ENCODE measurements at places on chromosomes 3 and 15.

- DNase-seq: no peak
Observed at GRCh38 chr15:30941520-30941919, 37.8 kb downstream of the FAN1 start.

DNA sequence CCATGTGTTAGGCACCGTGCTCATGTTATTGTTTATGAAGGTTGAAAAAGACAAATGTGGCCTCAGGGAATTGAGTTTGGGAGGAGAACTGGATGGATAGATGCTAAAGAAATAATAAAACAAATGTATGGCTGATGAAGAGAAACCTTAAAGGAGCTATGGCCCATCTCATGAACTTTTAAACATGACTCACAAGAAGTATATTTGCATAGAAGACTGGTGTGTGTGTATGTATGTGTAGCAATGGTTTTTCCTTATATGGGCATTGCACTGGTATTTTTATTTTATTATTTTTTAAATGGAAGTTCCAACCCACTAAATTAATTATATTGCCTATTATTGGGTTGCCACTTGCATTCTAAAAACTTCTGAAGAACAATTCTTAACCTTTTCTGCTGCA lies 31.1 kb downstream of the CACNA2D3 start:
- DNase-seq: no peak

DNA sequence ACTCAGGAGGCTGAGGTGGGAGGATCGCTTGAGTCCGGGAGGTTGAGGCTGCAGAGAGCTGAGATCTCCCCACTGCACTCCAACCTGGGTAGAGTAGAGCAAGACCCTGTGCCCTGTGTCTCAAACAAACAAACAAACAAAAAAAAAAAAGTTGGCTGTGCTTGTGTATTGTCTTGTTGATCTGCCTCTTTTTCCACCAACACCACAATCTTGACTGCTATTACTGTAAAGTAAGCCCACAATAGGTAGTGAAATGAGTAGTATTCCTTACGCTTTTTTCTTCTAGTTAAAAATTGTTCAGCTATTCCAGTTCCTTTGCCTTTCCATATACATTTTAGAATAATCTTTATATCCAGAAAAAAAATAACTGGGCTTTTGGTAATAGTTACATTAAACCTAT lies 35.5 kb downstream of the PTH1R start:
- no peak for DNase-seq

- DNase-seq: peak; percentile 9
Observed at GRCh38 chr3:188646592-188646991, 492.6 kb downstream of the LPP start.

DNA sequence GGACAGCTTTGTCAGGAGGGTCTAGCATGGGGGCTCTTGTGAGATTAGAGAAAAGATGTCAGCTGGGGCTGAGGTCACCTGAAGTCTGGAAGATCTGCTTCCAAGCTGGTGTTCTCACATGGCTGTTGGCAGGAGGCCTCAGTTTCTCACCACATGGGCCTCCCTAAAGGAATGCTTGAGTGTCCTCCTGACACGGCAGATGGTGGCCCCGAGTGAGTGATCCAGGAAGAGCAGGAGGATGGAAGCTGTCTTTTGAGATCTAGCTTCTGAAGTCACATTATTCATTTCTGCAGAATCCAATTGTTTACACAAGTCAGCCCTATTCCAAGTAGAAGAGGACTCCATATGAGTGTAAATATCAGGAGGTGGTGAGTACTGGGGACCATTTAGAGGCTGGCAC lies 344.0 kb upstream of the PROK2 start:
- no peak for DNase-seq

- no peak for DNase-seq
Observed at GRCh38 chr15:100030586-100031229, 297.5 kb upstream of the LYSMD4 start.

DNA sequence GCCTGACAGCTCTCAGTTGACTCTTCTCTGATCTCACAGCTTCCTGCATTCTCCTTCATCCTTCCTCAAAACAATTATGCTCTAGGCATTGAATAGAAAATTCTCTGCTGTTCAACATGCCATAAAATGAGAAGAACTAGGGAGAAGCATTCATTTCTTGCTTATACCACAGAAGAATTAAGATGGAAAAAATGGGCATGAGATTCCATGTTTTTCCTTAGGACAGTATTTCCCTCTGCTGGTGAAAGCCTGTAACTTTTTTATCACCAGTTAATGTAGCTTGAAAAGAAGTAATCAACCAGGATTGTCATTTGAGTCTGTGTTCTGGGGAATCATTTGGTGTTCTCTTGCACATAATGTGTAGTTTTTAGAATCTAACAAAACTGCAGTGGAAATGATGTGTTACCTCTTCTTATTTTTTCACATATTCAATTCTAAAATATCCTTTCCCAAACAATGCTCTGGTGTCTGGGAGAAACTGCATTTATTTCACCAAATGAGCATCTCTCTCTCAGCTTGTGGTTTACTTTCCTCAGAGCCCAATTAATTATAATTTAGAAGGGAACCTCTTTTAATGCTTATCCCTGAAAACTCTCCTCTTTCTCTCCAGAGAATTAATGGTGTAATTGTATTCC lies 92.8 kb upstream of the DCBLD2 start:
- DNase-seq: no peak

DNA sequence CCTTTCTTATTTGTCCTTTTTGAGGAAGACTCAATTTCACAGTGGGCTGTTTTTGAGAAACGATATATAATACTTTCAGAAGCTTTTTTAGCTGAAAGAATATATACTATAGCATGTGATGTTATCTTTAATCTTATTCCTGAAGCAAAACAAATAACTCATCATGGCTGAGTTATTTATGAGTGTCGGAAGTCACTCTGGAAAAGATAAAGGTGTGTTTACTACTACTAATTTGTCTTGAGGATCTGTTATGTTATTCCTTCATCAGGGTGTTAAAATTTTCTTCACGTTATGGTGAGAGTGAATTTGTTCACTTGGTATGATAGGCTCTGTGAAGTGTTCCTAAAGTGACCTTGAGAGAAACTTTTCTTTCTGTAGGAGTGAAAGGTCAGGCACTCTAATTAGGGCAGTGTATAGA lies 4.7 kb downstream of the TCF12 start:
- no peak for DNase-seq

- no peak for DNase-seq
Observed at GRCh38 chr3:128319741-128320141, 146.9 kb downstream of the DNAJB8 start.

- DNase-seq: no peak
Observed at GRCh38 chr3:14208977-14209394, 30.4 kb downstream of the LSM3 start.

DNA sequence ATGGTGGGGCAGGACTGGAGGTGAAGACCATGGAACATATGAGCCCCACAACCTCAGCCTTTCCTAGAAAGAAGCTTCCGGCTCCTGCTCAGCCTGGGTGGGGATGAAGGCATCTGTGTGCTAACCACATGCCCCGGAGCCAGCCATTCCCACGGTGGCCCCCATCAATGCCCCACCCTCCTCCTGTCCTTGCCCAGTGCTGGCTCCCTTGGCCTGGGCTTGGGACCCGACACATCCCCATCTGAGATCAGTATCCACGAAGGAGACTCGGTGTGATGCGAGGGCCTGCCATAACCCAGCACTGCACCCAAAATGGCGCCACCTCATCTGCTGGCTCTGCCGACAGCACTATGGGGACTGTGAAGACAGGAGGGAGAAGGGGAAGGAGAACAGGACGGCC lies 16.5 kb upstream of the PLXND1 start:
- no peak for DNase-seq

DNA sequence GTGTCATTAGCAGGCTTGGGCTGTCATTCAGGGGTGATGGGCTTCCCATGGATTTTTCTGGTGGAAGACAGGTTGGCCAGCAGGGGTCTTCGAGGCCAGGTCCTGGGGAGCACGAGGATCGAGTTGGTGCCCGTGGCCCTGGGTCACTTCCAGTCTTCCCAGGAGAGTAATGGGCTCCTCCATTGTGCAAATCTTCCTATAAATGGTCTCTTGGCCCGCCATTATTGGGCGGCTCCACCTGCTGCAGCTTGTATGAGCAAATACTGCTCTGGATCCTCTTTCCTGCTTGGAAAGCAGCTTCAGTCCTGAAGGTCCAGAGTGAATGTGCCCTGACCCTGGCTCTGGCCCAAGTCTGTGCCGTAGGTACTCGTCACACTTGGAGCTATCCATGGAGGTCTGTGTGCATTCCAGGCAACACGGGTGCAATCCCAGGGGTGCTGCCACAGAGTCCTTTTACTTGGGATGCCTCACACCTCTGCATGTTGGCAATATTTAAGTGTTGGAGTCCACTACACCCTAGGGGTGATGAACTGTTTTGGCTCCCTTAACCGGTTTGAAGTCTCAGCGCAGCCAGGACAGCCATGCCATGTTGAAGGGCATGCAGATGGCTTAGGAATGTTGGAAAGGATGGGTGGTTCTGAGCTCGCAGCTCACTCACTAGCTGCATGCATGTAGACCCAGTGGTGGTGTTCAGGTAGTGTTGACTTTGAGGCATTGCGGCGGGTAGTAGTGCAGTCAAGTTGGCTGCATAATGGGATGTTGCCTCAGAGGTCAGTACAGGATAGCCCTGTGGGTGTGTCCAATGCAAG lies 97.6 kb downstream of the SNRPN start:
- no peak for DNase-seq

GRCh38 chr3:134339913-134340312 lies 34.3 kb downstream of the AMOTL2 start:
- DNase-seq: no peak

DNA sequence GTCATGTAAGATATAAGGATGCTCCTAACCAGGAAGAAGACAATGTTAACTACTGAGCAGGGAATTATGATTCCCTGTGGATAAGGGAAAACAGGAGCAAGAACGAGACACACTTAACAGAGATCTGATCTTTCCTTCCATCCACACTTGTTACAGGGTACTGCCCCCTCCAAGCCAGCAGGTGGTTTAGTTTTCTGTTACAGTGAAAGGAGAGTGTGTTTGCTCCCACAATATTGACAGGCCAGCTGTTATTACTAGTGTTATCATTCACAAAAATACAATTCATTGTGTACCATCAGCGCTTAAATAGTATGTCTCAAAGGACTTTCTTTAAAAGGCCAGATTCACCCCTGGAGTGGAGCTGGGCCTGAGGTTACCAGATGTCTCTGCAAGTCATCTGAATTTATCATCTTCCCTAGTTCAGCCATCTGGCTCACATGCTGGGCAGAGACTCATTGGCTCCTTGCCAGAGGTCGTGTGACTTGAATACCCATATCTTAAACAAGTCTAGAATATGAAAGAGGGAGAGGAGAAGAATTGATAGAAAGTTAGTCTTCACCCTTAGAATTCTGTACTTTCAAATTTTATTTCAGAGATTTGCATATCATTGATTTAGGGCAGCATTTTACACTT lies 16.8 kb upstream of the FMN1 start:
- DNase-seq: no peak

DNA sequence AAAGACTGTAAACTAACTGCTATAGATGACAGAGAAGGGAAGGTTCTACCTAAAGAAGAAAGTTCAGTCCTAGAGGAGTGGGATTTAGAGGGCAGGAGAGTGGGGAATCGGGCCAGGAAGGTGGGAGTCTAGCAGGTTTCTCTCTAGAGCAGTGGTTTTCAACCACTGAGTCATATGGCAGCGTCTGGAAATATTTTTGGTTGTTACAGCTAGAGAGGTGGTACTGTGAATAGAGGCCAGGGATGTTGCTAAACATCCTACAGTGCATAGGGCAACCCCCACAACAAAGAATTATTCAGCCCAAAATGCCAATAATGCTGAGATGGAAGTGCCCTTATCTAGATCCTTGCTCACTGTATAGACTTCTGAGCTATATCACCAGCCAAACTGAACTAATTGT lies 28.7 kb downstream of the ATP1B3 start:
- no peak for DNase-seq

GRCh38 chr3:180267202-180267843 lies 230.6 kb upstream of the PEX5L start:
- DNase-seq: no peak

DNA sequence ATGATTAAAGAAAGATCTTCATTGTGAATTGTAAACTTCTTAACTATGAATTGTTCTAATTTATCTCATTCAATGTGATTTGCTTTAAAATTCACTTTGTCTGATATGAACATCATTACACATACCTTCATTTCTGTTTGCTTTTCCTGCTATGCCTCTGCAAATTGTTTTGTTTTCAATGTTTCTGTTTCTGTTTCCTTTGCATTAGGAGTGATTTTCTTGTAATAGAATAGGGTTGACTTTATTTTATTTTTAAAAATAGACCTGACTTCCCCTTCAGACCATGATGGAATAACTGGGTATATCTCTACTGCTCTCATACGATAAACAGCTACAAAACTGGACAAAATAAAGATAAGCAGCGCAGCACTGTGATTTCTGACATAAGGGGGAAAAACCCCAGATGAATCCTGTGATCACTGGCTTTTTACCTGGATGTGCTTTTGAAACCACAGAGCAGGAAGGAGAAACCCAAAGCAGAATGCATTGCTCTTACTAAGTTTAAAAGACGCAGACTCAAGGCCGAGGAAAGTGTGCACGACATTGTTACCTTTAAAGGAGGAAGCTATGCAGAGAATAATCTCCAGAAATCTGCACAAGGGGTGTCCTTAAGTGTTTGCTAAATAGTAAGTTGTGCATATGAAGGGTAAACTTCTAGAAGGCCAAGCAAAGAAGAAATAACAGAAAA lies 420.2 kb downstream of the TBC1D5 start:
- no peak for DNase-seq

DNA sequence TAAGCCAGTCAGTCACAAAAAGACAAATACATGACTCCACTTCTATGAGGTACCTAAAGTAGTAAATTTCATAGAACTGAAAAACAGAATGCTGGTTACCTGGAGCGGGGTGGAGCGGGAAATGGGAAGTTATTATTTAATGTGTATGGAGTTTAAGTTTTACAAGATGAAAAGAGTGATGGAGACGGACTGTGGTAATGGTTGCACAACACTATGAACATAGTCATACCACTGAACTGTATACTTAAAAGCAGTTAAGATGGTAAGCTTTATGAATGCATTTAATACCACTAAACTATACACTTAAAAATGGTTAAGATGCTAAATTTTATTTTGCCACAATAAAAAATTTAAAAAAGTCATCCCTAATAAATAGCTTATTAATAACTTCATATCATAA lies 23.2 kb downstream of the SFMBT1 start:
- DNase-seq: no peak

DNA sequence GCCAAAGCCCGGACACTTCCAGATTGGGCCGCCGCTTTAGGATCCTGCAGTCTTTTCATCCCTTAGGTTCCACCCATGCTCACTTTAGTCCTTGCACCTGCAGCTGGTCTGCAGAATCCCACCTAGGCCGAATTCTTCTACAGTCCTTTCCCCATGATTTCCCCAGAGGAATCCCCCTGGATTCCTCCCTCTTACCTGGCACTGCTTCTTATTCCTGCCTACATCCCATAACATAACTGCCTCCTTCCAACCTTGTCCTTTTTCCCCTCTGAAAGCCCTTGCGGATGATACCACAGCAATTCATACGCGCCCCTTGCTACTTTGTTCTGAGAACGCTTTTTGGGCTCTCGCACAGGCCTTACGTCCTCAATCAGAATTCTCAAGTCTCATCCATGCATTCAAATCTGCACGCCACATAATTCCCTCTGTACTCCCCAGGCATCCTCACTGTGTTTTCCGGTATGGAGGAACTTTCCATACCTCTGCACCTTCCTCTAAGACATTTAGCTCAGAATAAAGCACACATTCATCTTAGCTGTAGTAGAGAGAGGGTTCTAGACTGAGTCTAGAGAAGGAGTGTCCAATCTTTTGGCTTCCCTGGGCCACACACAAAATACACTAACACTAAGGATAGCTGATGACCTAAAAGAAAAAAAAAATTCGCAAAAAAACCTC lies 619 bp downstream of the EIF2AK4 start:
- no peak for DNase-seq

- no peak for DNase-seq
Observed at GRCh38 chr3:30186741-30187219, 419.6 kb upstream of the TGFBR2 start.

Data from GDM1 (cell line).